ENCODE measurements at places on chromosomes 3 and 15. TPM values are rescaled to one million over a fixed set of nuclear protein-coding genes. Genes with fewer than 3 reads are reported as not detected.
A peak's percentile ranks its signal among the peaks of the same experiment; 100 is the strongest.

Gene MLF1
- total RNA-seq: 10.8 TPM

Gene PLCH1
- 0.50 TPM for total RNA-seq

Gene PLXND1
- total RNA-seq: 63.5 TPM

Gene PLEKHO2
- total RNA-seq: 46.1 TPM

Gene CFAP161
- not detected for total RNA-seq

Gene SKOR1
- total RNA-seq: 0.58 TPM

Gene MYLK
- 1,983 TPM for total RNA-seq

Gene PRSS50
- not detected for total RNA-seq

Gene PLA2G4D
- total RNA-seq: not detected

Gene CNTN4
- total RNA-seq: 8.8 TPM

Gene LYZL4
- not detected for total RNA-seq

Gene TJP1
- 69.4 TPM for total RNA-seq

Gene SKIL
- total RNA-seq: 35.0 TPM

Gene MAGEF1
- 23.5 TPM for total RNA-seq

Gene MASP1
- 0.66 TPM for total RNA-seq

Gene APOD
- total RNA-seq: 547 TPM

Gene PIERCE2
- total RNA-seq: 3.8 TPM

Gene TRIM71
- not detected for total RNA-seq

Gene GRAMD1C
- total RNA-seq: 0.33 TPM

DNA sequence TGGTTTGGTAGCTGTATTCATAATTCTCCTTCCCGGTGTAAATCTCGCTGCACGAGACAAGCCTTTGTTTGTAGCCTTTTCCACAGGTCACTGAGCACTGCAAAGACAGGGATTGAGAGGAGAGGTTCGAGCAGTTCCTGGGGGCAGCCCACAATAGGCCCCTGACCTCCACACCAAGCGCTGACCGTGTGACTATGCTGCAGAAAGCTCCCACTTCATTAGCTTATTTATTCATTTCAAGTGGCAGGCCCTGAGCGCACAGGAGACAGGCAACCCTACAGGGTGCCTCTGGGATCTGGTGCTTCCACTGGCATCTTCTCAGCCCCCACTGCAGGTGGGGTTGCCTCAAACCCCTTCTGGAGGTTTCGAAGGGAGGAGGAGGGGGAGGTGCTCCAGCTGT, 140.9 kb downstream of the ADAMTS9 start:
- no peak for DNase-seq

GRCh38 chr3:28846971-28847478, 433.8 kb upstream of the RBMS3 start:
- no peak for DNase-seq

- DNase-seq: no peak
These were observed 608.1 kb downstream of the SQOR start for GRCh38 chr15:46242935-46243334.

GRCh38 chr3:186515125-186515524, 29.1 kb downstream of the CRYGS start:
- DNase-seq: no peak

- DNase-seq: peak; percentile 96
These were observed 21.8 kb upstream of the NFKBIZ start for GRCh38 chr3:101827211-101828174.

- DNase-seq: no peak
These were observed 37.2 kb upstream of the ANPEP start for GRCh38 chr15:89851673-89852341.

- no peak for DNase-seq
These were observed 204.3 kb upstream of the SLC2A2 start for GRCh38 chr3:171230865-171231264.

DNA sequence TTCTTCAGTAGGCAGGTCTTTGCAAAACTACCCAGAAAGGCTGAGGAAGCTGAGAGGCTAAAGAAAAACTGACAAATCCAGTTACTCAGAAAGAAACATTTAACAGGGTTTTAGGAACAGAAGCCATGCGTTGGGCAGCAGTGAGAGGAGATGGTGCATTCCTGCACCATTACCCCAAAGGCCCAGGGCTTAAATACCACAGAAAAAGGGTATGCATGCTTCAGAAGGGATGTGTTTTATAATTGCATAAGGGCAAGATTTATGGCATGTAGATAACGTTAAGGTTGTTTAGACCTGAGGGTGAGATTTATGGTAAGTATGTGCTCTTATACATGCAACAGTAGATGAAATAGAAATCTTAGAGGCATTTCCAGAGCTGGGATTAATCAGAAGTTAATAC, 10.0 kb downstream of the C3orf52 start:
- no peak for DNase-seq

DNA sequence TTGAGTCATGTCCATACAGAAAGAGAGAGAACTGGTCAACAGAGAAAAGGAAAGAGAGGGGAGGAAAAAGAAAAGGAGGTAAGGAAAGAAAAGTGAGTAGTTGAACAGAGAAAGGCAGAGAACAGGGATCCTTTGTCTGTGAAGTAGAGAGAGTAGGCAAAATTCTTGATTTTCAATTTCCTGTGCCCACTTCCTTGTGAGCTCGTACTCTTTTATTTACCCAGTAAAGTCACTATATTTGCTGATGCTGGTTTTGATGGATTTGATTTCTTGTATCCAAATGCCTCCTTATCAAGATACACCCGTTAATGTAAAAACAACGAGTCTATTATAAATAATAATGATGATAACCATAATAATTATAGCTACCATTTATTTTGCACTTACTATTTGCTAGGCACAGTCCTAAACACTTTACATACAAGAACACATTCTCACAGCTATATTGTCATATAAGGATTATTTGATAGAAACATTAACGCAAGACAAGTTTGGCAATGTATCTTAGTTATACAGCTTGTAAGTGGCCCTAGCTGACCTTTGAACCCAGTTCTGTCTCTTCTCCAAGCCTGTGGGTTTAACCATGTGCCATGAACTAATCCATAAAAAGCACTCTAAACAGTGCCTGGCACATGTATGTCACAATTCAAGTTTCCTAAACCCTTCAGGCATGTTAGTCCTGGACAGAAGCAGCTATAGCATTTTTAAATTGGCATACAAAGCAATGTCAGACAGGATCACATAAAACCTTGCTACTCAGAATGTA, 6.7 kb upstream of the P2RY1 start:
- no peak for DNase-seq

GRCh38 chr15:69161079-69161877, 843 bp downstream of the GLCE start:
- no peak for DNase-seq

- DNase-seq: no peak
These were observed 60.4 kb downstream of the IL12A start for GRCh38 chr3:160049038-160049437.

DNA sequence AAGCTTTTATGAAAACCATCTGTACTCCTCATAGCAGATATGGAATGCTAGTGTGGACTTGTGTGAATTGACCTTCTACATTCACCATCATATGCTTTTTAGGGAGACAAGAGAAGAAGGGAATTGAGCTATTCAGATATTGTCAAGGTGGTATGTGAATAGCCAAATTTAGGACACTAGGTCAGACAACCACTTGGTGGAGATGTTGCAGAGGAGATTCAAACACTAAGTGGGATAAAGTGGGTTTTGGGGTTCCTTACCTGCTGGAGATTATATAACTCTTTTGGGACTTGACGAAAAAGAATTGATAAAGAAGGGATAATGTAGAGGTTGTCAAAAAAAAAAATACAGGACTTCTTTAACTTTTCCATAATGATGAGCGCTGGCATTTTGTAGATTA, 231.8 kb upstream of the THRB start:
- DNase-seq: no peak

DNA sequence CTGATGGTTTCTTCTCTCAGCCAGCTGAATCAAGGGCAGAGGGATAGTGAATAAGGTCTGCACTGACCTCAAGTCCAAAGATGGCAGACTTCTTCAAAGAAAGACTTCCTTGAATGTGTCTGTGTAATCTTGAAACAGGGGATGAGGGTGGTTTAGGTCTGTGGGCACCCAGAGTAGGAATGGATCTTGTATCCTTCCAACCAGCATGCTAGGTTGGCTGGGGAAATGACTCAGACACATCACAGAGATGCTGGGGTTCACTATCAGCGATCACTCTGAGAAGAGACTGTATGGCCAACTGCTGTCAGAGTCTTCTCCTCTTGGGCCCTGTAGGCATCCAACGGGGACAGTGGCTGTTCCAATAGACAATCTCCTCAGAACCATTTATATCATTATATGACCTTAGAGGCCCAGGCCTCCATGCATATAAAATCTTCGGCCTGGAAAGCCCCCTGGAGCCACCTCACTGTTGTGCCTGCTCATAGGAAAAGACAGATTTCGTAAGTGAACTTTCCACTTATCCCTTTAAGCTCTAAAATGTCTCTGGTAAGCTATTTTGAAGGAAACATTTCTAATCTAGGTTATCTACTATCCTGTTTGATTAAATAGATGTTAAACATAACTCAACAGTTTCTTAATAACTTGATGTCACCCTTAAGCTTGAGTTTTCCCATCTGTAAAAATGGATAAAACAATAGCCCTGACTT, 58.5 kb downstream of the TIPARP start:
- DNase-seq: peak; percentile 31

- DNase-seq: no peak
These were observed 269.5 kb upstream of the GBE1 start for GRCh38 chr3:82030916-82031315.

GRCh38 chr3:85535517-85535916, 576.7 kb downstream of the CADM2 start:
- no peak for DNase-seq

DNA sequence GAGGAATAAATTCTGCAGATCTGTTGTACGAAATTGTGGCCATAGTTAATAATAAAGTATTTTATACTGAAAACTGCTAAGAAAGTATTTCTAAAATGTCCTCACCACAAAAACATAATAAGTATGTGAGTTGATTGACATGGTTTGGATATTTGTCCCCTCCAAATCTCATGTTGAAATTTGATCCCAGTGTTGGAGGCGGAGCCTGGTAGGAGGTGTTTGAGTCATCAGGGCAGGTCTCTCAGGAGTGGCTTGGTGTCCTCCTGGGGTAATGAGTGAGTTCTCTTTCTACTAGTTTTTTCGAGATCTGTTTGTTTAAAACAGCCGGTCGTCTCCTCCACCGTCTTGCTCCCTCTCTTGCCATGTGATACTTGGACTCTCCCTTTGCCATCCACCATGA, 424.1 kb upstream of the KCNMB2 start:
- no peak for DNase-seq

- no peak for DNase-seq
These were observed 56.5 kb upstream of the MYO5C start for GRCh38 chr15:52352086-52352485.

- no peak for DNase-seq
These were observed 111.2 kb upstream of the SETMAR start for GRCh38 chr3:4191971-4192370.

- DNase-seq: no peak
These were observed 108.6 kb downstream of the ZNF385D start for GRCh38 chr3:21642433-21642832.

DNA sequence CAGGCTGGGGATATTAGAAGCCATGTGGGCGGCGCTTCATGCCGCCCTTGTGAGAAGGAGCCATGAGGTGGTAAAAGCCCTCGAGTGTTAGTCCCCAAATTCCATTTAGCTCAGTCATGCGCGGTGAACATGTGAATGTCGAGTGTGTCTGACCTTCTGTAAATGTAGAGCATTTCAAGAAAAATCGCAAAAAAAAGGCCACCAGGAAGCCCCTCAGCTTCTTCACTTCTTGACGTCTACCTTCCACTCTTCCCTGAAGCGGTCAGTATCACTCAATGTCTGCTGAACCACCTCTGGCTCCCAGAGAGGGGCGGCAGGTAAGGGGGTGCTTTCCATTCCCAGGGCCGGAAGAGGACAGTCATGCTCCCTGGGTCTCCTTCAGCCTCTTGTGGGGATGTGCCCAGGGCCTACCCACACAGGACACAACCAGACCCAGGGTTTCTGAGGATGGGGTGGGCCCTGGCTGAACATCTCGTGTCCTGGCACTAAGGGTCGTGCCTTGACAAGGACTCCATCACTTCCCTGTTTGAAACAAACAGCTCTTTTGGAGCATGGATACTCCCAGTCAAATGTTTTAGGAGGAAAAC, 274.9 kb downstream of the FAM43A start:
- no peak for DNase-seq

GRCh38 chr3:98986073-98986472, 84.6 kb upstream of the DCBLD2 start:
- DNase-seq: no peak

GRCh38 chr15:94272251-94272898, 41.0 kb downstream of the MCTP2 start:
- DNase-seq: no peak

- no peak for DNase-seq
These were observed 850.8 kb upstream of the ROBO1 start for GRCh38 chr3:80618295-80619256.

- no peak for DNase-seq
These were observed 2.6 kb upstream of the ABHD10 start for GRCh38 chr3:111976254-111976653.

DNA sequence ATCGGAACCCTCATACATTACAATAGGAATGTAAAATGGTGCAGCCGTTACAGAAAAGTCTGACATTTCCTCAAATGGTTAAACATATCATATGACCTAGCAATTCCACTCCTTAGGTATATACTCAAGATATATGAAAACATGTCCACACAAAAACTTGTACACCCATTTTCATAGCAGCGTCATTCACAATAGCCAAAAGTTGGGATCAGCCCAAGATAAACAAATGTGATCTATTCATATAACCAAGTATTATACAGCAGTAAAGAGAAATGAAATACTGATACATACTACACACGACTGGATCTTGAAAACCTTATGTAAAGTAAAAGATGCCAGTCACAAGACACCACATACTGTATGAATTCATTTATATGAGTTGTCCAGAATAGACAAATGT, 102.4 kb downstream of the MSL2 start:
- DNase-seq: no peak

DNA sequence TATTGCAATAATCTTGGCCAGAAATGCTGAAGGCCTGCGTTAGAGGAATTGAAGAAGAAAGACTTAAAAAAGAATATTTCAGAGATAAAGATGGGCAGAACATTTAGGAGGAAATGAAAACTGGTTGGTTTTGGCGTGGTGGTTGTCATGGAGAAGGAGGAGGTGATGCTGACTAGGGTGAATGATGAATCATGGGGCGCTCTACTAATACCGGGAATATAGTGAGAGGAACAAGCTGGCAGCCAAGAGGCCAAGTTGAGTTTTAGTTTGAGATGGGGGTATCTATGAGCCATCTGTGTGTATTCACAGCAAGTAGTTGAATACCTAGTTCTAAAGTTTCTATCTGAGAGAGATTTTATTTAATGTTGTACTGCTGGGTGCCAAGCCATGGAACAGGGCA, 6.8 kb upstream of the GAP43 start:
- no peak for DNase-seq

Data from esophagus muscularis mucosa (tissue), 4 donors.